ENCODE measurements at places on chromosomes 3 and 15.
A peak's percentile ranks its signal among the peaks of the same experiment; 100 is the strongest.

GRCh38 chr15:69810431-69811354 is 287.0 kb downstream of the TLE3 start:
- peak; percentile 37 for DNase-seq

DNA sequence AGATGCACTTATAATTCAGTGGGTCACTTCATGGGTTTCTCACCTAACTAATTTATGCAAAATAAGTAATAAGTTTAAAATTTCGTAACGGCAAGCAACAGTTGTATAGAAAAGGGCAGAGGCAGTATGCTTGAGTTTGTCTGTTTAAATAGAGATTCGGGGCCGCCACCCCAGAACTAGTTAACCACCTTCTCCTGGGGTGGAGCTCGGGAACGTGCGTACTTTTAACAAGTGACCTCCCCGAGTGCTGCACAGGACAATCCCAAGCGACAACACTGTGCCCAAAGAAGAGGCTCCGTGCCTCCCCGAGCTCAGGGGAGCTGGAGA is 439 bp downstream of the SSR3 start:
- DNase-seq: no peak

DNA sequence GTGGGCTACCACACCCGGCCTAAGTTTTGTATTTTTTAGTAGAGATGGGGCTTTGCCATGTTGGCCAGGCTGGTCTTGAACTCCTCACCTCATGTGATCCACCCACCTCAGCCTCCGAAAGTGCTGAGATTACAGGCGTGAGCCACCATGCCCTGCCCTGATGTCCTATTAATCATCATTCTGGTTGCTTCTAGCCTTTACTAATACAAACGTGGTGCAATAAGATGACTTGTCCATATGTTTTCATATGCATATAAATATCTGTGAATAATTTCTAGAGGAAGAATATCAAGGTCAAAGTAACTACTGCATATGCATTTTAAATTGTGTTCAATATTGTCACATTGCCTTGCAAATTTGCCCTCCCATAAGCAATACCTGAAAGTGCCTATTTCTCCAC is 25.5 kb upstream of the PDHB start:
- DNase-seq: no peak

GRCh38 chr3:127536830-127537812 is 53.4 kb downstream of the TPRA1 start:
- DNase-seq: no peak

DNA sequence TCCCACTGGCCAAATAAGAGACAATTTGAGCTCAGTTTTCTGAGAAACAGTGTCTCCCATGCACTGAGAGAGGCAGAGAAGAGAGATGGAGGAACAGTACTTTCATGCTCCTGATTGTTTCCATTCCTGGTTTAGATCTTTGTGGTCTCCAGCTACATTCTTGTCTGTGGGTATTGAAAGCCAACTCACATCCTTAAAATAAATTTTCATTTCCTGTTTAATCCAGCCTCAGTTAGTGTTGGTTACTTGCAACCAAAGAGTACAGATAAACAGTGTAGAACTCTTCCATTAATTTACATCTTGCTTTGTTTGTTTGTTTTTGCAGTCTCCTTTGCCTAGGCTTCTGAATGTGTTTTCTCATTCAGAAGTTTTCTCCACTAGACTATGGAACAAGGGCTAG is 123.7 kb upstream of the CLSTN2 start:
- DNase-seq: no peak

DNA sequence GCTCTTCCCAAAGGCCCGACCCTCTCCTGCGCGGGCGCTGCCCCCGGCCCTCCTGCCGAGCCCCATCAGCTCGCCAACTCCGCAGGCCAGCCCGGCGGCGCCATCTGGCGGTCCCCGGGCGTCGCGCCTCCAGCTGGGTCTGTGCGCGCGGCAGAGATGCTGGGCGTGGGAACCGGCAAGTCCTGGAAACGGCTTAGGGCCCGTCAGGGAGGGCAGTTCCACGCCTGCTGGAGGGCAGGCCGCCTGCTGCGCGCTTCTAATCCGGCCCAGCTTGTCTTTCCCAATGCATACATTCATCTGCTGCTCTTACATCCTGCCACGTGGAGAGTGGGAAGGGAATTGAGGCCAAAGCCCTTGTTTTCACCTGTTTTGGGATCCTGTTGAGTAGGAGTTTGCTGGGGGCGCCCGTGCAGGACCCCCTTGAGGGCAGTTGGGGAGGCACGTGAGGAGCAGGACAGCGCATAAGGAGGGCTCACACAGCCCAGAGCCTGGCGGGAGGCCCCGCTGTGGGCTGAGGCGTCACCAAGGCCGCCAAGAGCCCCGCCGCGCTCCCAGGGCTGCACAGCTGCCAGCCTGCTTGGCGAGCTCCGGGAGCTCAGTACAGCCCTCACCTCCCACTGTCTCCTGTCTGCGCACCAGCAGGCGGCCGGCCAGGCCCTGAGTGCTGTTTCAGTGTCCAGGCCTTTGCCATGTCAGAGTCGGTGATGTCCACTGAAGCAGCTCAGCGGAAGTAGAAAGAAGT is 165.6 kb downstream of the NSMCE3 start:
- no peak for DNase-seq

DNA sequence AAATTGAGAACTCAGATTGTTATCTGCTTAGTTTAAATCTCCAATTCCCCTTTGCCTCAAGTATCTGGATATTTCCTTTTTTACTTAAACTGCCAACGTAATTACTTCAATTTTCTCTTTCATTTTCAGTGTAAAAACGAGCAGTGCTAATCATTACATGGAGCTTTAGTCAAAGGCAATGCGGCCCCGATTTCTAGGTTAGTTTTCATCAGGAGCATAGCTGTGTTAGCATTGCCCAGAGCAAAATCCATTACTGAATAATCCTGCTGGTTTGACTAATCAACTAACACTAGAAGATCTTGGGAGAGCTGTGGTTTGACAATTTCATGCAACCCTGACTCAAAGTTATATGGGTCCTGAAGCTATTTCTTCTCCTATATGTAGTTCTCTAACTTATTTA is 46.2 kb downstream of the ZPLD1 start:
- DNase-seq: no peak

GRCh38 chr3:133857767-133858166 is 37.9 kb downstream of the RAB6B start:
- DNase-seq: no peak

DNA sequence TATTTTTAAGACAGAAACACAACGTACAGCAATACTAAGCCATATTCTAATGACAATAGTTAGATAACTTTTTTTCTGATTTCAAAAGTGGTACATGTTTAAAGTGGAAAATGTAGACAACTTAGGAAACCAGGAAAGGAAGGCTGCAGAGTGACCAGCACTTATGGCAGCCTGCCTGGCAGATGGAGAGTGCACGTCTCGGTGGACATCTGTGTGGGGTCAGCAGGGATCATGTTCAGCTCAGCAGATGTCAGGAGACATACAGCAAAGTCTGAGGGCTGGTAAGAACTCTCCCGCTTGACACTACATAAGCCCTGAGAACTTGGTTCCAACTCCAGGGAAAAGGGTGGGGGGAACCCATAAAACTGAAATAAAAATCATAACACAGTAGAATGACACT is 128.6 kb upstream of the ADPGK start:
- DNase-seq: no peak

DNA sequence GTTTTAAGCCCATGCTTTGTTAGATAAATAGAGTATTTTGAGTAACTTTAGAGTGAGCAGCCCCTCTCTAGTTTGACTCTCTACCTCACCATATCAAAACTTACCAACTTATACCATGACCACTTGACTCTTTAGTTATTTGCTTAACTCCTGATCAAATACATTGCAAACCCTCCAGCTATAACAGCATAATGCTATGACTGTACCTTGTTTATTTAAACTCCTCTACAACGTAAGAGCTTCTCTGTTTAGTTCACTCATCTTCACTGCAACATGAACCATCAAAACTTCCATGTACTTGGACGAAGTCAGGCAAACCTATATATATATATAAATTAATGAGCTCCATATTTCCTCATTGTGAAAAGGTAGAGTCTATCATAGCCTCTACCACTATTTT is 218.2 kb downstream of the DPH6 start:
- DNase-seq: no peak

GRCh38 chr15:25797936-25798901 is 64.9 kb downstream of the ATP10A start:
- DNase-seq: no peak

GRCh38 chr3:114034211-114034610 is 22.1 kb downstream of the CCDC191 start:
- DNase-seq: no peak

GRCh38 chr3:24933401-24933800 is 438.8 kb upstream of the THRB start:
- no peak for DNase-seq

GRCh38 chr15:66713843-66714508 is 11.9 kb downstream of the SMAD6 start:
- DNase-seq: no peak

DNA sequence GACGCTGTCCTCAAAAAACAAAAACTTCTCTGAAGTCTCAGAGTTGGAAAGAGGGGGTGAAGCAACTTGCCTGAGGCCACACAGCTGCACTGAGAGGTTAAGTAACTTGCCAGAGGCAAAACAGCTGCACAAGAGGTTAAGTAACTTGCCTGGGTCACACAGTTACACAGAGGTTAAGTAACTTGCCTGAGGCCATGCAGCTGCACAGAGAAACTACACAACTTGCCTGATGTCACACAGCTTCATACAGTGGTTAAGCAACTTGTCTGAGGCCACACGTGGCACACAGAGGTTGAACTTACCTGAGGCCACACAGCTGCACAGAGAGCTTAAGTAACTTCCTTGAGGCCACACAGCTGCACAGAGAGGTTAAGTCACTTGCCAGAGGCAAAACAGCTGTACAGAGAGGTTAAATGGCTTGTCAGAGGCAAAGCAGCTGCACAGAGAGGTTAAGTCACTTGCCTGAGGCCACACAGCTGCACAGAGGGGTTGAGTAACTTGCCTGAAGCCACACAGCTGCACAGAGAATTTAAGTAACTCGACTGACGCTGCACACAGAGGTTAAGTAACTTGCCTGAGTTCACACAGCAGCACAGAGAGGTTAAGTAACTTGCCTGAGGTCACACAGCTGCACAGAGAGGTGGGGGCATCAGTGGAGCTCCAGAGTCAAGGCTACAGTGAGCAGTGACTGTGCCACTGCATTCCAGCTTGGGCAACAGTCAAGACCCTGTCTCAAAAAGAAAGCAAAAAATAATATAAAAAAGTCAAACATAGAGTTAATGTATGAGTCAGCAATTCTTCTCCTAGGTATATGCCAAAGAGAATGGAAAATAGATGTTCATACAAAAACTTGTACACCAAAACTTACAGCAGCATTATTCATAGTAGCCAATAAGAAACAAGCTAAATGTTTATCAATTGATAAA is 12.0 kb upstream of the ACAD9 start:
- no peak for DNase-seq

GRCh38 chr15:76730262-76730661 is 174.9 kb downstream of the SCAPER start:
- DNase-seq: no peak

DNA sequence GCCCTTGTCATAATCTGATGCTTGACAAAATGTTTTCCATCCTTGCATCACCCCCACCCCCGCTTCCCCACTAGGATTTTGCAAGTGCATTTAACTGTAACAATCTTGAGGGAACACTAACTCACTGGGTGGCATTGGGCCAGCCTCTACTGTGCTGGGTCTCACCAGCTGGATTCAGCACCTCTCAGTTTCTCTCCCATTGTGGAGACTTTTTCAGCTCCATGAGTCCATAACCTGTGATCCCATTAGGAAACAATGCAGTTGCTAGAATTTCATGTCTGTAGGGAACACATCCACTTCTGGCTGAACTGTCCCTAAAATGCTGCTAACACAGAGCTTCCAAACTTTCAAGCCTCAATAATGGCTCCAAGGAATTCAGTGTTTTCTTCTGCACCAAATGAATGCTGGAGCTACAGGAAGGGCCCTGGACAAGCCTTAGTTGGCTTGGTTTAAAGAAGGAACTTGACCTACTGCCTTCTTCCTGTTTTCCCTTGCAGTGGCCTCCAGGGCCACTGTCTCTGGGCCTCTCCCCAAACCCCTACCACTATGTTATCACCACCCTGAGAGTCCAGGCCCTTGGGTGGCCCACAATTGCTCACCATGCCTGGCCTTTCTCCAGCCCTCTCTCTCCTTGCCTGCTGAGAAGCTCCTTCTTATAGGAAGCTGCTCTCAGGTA is 15.6 kb downstream of the CYP19A1 start:
- DNase-seq: no peak

DNA sequence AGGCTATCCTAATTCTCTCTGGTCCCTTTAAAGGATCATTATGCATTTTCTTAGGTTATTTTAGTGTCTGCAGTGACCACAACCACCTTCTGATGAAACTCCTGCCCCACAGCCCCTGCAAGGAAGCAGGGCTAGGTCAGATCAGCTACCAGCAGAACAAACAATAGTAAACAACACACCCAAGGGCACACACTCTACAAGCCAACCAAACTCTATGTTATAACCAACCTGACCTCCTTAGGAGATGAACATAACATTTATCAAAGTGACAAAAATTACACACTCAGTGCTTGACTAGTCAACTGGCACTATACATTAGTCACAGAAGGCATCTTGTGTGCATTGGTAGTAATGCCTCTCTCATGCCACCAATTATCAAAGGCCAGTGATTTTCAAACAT is 17.3 kb downstream of the DENND6A start:
- no peak for DNase-seq

GRCh38 chr3:901953-902778 is 190.7 kb upstream of the CNTN6 start:
- no peak for DNase-seq

DNA sequence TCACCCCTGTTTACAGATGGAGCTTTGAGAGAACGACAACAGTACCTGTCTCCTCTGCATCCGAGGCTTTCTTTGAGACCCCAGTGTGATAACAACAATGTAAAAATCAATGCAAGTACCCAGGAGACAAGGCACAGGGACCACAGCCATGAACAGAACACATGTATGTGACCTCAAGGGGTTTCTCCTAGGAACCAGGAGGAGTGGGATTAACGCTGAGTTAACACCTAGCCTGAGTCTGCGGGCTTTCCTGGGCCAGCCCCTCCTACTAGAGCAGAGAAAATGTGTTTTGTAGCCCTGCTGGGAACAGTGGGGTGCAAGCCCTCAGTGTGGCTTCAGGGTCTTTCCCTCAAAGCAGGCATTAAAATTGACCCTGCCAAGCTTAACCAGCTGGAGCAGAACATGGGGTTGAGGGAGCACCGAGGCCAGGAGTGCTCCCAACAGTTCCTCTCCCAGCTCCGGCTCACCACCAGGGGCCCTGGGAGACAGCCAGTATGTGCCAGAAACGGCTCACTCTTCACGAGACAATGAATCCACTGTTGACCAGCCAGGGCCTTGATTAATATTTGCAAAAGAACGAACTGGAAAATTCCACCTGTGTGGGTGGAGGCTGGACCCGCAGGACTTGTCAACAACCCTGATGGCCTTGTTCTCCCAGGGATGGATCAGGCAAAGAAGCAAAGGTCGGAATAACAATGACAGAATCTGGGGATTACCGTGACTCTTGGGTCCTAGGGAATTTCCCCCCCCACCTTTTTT is 3.6 kb downstream of the CHDH start:
- DNase-seq: peak; percentile 81

- DNase-seq: no peak
Observed at GRCh38 chr15:68404056-68404798, 27.7 kb downstream of the ITGA11 start.

GRCh38 chr3:175477651-175478224 is 618.6 kb downstream of the NAALADL2 start:
- no peak for DNase-seq
